Cardiac muscle cell (in vitro differentiated cells and primary cell): ENCODE measurements at places on chromosomes 6 and 20. TPM values are rescaled to one million over a fixed set of nuclear protein-coding genes. Genes with fewer than 3 reads are reported as not detected.

- H3K4me1 ChIP-seq, result no peaks in the 10 kb centered on the region
- no peaks in the 10 kb centered on the region for H3K36me3 ChIP-seq
- DNase-seq, result no peak
- H3K27ac ChIP-seq, result no peak overlapping the region
- H3K4me3 ChIP-seq, result no peak overlapping the region
Observed at GRCh38 chr6:148501178-148501590, 158.5 kb downstream of the SASH1 start.

HTR1E gene
- 0.39 TPM in 1 of 2 replicates, not detected in the other for total RNA-seq

BANF2 gene
- total RNA-seq, result not detected in 2 replicates

DNA sequence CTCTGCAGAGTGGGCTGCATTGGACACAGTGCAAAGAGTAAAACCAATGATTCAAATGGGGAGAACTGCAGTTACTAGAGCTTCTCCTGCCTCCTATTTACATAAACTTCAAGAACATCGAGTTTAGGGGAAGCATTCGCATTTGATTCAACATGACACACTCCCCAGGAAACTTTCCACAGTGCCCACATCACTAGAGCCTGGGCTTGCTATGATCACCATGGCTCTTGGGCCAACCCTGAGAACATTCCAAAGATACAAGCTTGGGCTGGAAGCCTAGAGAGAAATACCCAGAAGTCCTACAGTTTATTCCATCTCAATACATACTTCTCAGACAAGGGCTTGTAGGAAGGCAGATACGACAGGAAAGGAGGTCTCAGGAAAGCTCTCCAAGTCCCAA lies 337.9 kb downstream of the CD83 start:
- no peak overlapping the region for H3K27ac ChIP-seq
- H3K4me3 ChIP-seq, result no peak overlapping the region
- H3K36me3 ChIP-seq, result no peaks in the 10 kb centered on the region

OR2B6 gene
- total RNA-seq, result not detected in 2 replicates

DNA sequence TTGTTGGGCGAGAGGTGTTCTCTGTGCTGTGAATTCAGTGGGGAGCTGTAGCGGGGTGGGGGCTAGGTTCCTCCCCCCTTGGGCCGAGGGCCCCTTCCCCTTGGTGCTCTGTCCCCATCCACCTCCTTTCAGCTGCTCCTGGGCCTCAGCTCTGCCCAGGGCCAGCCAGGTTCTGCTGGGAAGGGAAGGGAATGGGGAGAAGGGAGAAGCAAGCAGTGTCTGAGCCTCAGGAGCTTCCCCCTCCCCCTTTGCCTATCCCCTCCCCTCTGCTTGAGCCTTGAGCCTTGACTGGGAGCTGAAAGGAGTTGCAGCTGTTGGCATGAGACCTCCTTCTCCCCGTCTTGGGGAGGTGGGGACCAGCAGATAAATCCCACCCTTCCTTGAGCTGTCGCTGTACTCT lies 576 bp upstream of the RRP36 start:
- H3K4me1 ChIP-seq, result peaks cover 24% of the 10 kb centered on the region
- H3K27ac ChIP-seq, result peak overlapping the region; percentile 87
- peak overlapping the region; percentile 96 for H3K4me3 ChIP-seq
- no peaks in the 10 kb centered on the region for H3K27me3 ChIP-seq
- peaks cover 33% of the 10 kb centered on the region for H3K36me3 ChIP-seq

PDCD2 gene
- total RNA-seq, result 101 and 119 TPM in 2 replicates

DNA sequence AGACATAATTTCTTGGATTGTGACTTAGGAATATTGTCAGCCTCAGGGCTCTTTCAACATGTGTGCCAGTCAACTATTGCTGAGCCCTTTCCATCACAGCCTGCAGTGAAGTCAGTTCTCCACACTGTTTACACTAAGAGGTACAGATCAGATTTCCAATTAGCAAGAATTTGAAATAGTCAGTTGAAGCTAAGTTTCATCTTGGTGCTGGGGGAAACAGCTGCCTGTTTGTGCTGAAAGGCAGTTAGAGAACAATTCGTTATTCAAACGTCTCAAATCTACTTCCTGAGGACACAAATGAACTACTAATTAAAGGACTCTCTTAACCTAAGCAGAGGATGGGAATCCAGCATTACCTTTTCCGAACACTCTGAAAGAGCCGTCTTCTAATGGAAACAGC lies 25.9 kb downstream of the ADGRF1 start:
- DNase-seq, result no peak
- H3K27ac ChIP-seq, result peak overlapping the region; percentile 12
- H3K4me1 ChIP-seq, result peaks cover 3% of the 10 kb centered on the region
- no peaks in the 10 kb centered on the region for H3K27me3 ChIP-seq
- no peaks in the 10 kb centered on the region for H3K36me3 ChIP-seq

SFTA2 gene
- total RNA-seq, result not detected in 2 replicates
